ENCODE measurements at places on chromosomes 2 and 18.

DNA sequence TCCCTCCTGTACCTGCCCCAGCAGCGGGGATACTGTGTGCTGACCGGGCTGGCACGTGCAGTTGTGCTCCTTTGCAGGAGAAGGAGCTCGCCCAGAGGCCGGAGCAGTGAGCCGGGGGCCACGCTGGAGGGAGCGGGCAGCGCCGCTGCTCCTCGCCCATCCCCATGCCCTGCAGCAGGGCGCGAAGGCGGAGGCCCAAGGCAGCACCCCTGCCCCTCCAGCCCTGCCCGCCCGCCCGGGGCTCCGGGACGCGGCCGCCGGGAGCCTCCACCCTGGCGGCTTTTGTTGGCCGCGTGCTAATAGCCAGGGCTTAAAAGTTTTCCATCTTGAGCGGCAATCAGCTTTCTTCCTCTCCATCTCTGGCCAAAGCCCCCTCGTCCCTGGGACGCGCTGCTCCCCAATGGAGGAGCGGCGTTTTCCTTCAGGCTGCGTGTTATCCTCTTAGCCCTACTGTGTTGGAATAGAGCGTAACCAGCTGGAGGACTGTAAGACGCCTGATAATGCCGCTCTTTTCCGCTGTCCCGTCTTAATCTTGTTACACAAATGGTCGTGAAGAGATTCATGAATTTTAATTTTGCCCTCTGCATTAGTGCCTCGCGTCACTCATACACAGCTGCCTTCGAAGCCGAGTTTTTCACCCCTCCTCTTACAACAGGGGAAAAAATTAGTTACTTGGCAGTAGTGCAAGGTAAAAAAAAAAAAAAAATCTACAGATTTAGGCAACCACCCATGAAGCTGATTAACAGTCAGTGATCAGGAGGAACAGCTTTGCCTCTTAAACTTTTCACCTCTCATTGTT, 172.9 kb upstream of the SIX3 start:
- no peak for DNase-seq

GRCh38 chr2:99888617-99889016, 253.8 kb downstream of the AFF3 start:
- DNase-seq = no peak

DNA sequence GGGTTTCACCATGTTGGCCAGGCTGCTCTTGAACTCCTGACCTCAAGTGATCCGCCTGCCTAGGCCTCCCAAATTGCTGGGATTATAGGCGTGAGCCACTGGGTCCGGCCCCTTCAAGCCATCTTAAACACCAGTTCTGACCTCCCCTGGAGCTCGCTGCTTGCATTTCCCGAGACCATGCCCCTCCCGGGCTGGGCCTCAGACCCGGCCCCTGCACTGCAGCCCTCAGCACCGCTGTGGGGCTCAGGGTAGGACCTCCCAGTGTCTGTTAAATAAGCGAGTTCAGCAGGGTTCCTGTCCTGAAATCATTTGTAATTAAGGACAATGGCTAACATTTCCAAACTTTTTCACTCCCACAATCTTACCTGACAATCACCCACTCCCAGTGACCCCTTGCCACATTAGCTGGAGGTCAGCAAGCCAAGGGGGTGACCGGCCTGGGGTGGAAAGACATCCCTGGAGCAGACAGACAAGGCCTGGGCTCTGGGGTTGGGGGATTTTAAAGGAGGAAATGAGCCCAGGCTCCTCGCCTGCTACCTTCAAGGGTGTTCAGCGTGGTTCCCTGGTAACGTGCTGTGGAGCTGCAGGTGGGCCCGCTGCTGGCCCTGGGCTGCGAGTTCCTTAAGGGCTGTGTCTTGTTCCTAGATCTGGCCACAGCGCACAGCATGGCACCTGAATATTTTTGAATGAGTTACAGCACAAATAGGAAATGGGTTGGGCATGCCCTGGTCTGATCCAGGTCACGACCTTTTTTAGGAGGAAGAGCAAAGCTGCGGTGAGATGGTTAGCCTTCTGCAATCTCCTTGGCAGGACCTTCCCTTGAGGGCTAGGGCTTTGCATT, 15.1 kb downstream of the CYS1 start:
- no peak for DNase-seq

GRCh38 chr2:134080386-134081089, 173.3 kb upstream of the MGAT5 start:
- DNase-seq = no peak

DNA sequence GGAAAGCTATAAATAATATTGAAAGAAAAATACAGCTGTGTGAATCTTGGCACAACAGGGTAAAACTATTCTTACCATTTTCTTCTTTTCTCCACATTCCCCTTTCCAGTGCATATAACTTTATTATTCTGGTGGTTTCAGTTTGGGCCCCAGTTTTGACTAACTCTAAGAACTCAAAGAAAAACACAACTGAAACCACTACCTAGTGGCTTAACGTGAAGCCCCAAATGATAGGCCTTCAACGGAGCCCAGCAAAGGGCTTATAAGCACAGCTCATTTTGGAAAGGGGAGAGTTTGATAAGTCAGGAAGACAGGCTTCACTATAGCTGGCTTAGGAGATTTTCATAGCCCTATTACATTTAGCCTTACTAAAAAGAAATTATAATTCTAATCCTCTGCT, 62.4 kb downstream of the PPP1R1C start:
- DNase-seq = no peak

DNA sequence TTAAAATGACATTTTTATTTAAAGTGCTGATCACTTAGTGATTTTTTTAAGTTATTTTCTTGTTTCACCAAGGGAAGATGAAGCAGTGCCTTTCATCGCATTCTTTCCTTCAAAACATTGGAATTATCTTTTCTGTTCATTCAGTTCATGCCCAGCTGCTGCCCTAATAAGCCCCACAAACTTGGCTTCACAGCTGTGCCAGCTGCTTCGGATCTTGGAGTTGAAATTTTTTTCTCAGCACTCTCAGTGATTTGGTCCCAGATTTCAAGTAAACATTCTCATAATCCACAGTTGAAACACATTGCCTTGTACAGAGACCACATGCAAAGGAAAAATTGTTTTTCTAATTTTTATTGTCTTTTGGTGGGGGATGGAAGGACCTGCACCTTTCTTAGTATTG, 353.3 kb upstream of the LRP1B start:
- DNase-seq = no peak

DNA sequence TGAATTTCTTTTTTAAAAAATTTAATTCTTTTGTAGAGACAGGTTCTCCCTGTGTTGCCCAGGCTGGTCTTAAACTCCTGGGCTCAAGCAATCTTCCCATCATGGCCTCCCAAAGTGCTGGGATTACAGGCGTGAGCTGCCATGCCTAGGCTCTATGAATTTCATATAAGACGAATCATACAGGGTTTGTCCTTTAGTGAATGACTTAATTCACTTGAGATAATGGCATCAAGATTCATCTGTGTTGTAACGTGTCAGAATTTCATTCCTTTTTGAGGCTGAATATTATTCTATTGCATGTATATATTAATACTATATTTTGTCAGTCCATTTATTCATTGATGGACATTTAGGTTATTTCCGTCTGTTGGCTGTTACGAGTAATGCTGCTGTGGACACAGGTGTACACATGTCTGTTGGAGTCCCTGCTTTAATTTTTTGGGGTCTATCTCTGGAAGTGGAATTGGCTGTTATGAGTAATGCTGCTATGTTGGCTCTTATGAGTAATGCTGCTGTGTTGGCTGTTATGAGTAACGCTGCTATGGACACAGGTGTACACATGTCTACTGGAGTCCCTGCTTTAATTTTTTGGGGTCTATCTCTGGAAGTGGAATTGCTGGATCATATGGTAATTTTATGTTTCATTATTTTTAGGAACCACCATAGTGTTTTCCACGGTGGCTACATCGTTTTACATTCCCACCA, 210.6 kb downstream of the CAMKMT start:
- DNase-seq = no peak

- no peak for DNase-seq
These were observed 57.6 kb upstream of the IL1RL1 start for GRCh38 chr2:102253753-102254150.

GRCh38 chr18:59733421-59733820, 36.2 kb upstream of the CCBE1 start:
- DNase-seq = no peak

DNA sequence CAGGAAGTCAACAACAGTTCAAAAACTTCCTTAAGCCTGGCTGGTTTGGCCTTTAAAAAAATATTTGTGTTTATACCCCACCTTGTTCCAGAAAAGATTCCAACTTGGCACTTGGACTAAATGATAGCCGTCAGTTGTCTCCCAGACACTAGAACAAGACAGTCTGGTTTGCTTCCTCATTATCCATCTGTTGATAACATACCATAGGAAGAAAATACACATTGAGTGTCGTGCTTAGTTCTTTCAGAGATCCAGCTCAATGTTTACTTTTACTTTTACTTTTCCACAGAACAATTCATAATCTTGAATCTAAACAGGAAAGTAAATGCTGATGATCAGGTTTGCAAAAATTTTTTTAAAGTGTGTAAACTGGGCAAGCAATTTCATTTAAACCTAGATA, 2.4 kb upstream of the VPS54 start:
- no peak for DNase-seq

GRCh38 chr2:194915485-194915884, 741.5 kb upstream of the SLC39A10 start:
- DNase-seq = no peak
